Upper lobe of left lung (tissue), 6 donors: ENCODE measurements at places on chromosomes 2 and 18.
A peak's percentile ranks its signal among the peaks of the same experiment; 100 is the strongest.

DNA sequence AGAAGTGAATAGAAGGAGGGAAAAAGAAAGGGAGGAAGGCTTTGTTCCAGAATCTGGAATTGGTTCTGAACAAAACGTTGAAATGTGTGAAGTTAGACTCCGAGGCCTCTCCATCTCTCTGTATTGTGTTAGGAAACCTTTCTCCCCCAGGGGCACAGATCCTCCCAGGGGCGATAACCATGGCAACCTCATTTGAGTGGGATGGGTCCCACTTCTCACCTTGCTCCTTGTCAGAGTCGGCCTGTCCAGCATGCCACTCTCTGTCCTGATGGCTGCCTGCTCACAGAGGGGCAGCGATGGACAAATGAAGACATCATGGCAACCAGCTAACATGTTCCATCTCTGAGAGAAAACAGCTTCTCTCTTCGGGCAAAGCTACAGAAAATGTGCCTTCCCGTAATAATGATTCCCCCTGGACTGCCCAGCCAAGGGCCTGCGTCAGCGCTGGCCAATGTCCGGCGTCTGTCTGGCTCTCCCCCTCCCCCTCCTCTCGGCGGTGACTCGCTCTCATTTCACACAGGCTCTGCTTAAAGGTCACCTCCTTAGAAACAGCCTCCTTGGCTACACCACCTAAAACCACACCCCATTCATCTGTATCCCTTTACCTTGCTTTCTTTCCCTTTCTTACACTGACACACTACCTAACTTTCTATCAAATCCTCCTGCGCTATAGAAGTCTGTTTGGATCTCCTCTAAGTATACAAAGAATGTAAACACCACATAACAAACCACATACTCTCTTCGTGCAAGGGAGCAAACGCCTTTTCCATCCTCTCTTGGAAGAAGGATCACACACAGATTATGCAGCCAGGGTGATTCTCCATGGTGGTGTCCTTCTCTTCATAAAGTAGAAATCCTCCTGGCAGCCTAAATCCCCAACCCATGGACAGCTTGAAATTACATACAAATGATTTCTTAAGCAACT lies 32.1 kb upstream of the TTC39C start:
- DNase-seq = no peak

- no peak for DNase-seq
Measured at GRCh38 chr2:3491716-3492474, 27.4 kb downstream of the ADI1 start.

DNA sequence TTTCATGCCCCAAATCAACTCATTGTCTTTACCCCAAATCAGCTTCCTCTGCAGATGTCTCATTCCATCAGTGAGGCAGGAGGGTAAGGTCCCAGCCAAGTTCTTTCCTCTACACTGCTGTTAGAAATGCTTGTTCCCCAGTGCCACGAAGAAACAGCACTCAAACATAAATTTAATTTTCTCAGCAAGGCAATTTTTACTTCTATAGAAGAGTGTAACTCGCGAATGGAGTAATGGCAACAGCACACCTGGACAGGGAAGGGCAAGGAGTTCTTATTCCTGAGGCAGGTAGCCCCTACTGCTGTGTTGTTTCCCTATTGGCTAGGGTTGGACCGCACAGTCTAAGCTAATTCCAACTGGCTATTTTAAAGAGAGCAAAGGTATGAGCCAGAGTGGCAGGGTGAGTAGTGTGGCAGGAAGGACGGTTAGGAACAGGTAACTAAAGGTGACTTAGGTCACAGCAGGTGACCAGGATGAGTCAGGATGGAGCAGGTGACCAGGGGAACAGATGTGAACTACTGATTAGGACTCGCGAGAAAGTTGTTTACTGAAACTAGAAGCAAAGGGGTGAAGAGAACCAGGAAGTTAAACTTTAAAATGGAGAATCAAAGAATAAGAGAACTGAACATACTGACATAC lies 12.0 kb upstream of the CEP68 start:
- no peak for DNase-seq

GRCh38 chr2:84858937-84859336 lies 21.9 kb downstream of the TRABD2A start:
- no peak for DNase-seq

DNA sequence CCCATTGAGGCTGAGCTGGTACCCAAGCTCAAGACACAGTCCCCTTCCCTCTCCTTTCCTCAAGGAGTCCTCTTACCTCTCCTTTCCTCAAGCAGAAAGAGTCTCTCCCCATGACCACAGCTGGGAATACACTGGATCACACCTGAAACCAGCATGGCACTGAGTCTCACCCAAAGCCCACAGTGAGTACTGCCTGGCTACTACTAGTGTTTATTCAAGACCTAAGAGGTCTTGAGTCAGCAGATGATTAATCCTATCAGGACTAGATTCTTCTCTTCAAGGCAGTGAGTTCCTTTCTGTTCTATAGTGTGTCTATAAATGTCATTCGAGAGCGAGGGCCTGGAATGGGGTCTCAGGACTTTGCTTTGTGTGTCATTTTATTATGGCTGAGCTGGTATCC lies 111.4 kb downstream of the METTL4 start:
- no peak for DNase-seq

DNA sequence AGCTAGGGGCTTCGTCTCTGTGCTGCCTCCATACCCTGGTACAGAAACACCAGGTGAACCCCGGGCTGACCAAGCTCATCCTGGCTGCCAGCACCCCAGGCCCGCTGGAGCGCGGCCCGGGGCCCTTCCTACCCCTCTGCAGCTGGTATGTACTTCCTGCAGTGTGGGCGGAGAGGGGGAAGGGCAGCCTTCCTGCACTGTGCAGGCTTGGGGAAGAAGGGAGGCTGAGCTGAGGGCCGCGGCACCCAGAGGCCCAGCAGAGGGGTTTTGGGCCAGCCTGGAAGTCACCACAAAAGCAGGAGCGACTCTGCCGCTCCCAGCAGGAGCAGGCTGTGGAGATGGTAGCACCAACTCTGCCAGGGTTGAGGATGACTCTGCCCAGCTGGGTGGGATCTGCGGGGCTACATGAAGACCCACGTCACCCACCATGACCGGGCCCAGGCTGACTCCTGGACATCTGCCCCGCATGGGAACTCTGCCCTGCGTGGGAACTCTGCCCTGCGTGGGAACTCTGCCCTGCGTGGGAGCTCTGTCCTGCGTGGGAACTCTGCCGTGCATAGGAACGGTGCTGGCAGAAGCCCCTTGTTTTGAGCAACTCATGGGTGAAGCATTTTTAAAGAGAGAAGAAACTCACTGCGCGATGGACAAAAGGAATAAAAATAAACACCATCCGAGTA lies 273.3 kb downstream of the NDUFA10 start:
- peak; percentile 77 for DNase-seq

- DNase-seq = no peak
Measured at GRCh38 chr2:39511605-39512433, 74.7 kb upstream of the MAP4K3 start.
